ENCODE measurements at places on chromosomes 3 and 15. TPM values are rescaled to one million over a fixed set of nuclear protein-coding genes. Genes with fewer than 3 reads are reported as not detected.

CCDC33 gene
- not detected for total RNA-seq

GRCh38 chr15:100143378-100143777 is 198.4 kb downstream of the ADAMTS17 start:
- no peak for DNase-seq

GRCh38 chr3:113552851-113553250 is 20.5 kb downstream of the SIDT1 start:
- DNase-seq, result no peak

- no peak for DNase-seq
Observed at GRCh38 chr3:170632780-170633179, 46.9 kb upstream of the SLC7A14 start.

DNA sequence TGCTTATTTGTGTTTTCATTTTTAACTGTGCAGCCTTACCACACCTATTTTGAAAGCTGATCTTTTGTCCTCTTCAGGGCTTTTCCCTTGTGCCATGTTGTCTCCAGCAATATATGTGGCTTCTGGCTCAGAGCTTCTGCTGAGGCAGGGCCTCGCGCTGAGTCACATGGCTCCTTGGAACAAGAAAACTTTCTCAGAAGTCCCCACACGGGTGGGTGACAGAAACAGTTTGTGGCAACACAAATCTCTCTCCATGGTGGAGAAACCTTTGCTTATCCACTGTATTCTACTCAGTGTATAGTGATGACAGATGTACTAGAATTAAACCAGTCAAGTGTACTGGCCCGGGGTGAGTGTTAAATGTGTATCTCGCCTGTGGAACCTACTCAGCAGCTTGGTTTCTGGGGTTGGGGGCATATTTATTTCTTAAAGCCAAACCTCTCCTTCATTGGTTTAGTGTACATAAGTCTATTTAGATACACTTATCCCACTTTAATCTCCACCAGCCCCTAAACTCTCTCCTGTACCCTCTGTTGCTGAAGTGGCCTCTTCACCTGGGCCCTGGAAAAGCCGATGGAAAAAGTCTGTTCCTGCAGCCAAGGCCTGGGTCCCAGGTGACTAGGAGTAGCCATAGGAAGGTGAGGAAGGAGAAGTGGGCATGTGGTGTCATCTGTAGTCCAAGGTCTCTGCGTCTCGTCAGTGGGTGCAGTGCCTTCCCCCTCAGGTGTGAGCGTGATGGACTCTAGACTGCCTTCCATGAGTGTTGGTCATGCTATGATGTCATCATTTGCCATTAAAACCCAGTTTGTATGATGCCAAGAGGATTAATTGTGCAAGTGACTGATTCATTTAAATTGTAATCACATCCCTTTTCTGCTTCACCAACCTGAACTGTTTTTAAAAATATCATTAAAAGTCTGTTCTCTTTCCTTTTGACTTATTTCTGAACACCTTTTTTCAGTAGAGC is 3.2 kb upstream of the FBXL22 start:
- no peak for DNase-seq

GRCh38 chr3:81909796-81910195 is 148.4 kb upstream of the GBE1 start:
- no peak for DNase-seq

DNA sequence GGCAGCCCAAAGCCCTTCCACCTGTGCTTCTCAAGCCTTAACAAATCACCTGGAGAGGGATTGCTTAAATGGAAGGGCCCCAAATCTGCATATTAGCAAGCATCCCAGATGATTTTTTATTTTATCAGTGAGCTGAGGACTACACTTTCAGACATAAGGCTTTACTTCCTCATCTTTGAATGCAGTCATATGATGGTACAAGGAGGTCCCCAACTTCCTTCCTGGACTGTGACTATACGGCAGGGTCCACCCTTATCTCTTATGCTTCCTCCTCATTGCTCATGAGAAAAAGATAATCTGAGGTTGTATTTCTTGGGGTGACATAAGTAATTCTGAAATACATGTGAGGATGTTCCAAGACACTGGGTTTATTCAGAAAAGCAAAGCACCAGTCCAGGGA is 13.7 kb upstream of the HEG1 start:
- DNase-seq, result no peak

DNA sequence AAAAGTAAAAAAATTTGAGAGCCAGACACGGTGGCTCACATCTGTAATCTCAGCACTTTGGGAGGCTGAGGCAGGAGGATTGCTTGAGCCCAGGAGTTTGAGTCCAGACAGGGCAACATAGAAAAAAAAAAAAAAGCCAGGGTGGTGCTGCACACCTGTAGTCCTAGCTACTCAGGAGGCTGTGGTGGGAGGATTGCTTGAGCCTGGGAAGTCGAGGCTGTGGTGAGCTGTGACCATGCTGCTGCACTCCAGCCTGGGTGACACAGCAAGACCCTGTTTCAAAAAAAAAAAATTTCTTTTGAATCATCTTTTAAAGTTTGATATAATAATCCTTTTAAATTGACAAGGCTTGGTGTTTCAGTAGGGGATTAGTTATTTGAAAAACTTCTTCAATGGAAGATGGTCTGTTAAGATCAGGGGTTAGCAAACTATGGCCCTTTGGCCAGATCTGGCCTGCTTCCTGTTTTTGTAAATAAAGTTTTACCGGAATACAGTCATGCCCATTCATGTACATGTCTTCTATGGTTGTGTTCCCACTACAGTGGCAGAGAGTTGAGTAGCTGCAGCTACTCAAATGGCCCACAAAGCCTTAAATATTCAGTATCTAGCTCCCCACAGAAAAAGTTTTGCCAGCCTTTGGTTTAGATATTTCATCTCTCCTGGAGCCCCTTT is 28.9 kb downstream of the CDAN1 start:
- DNase-seq, result no peak

GRCh38 chr15:40054855-40055575 is 16.0 kb upstream of the SRP14 start:
- no peak for DNase-seq

MLF1 gene
- total RNA-seq, result 32.2 TPM

CEMIP gene
- 0.33 TPM for total RNA-seq

FEZF2 gene
- not detected for total RNA-seq

- DNase-seq, result no peak
Observed at GRCh38 chr15:71111181-71111565, 4.1 kb upstream of the THSD4 start.

GRCh38 chr3:167813169-167814123 is 77.9 kb downstream of the SERPINI1 start:
- no peak for DNase-seq

DNA sequence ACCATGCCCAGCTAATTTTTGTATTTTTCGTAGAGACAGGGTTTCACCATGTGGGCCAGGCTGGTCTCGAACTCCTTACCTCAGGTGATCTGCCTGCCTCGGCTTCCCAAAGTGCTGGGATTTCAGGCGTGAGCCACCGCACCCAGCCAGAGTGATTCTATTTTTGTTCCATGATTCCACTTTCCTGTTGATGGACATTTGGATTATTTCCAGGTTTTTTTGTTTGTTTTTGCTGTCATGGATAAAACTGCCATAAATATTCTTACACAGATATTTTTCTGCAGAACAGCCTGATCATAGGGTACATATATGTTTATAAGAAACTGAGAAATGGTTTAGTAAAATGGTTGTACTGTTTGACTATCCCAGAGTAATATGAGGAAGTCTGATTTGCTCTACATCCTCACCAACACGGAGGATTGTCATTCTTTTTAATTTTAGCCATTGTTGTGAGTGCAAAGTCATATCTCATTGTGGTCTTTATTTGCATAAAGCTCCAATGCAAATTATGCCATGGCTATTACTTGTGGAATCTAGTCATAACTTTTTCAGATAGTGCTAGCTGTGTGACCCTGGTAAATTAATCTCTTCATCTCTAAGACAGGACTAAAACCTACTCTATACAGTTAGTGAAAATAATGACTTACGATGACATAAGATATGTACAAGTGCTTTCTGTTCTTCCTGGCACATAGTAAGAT is 42.7 kb downstream of the MAP6D1 start:
- no peak for DNase-seq

- no peak for DNase-seq
Observed at GRCh38 chr3:190180268-190180667, 59.6 kb upstream of the P3H2 start.

GABRB3 gene
- total RNA-seq, result 0.33 TPM

- DNase-seq, result no peak
Observed at GRCh38 chr3:15610082-15610759, 8.7 kb downstream of the BTD start.

CPNE4 gene
- total RNA-seq, result not detected

- DNase-seq, result peak; percentile 14
Observed at GRCh38 chr3:178703268-178703975, 167.2 kb downstream of the KCNMB2 start.

- no peak for DNase-seq
Observed at GRCh38 chr3:98541695-98542094, 9.9 kb downstream of the GPR15 start.

UROC1 gene
- not detected for total RNA-seq

DNA sequence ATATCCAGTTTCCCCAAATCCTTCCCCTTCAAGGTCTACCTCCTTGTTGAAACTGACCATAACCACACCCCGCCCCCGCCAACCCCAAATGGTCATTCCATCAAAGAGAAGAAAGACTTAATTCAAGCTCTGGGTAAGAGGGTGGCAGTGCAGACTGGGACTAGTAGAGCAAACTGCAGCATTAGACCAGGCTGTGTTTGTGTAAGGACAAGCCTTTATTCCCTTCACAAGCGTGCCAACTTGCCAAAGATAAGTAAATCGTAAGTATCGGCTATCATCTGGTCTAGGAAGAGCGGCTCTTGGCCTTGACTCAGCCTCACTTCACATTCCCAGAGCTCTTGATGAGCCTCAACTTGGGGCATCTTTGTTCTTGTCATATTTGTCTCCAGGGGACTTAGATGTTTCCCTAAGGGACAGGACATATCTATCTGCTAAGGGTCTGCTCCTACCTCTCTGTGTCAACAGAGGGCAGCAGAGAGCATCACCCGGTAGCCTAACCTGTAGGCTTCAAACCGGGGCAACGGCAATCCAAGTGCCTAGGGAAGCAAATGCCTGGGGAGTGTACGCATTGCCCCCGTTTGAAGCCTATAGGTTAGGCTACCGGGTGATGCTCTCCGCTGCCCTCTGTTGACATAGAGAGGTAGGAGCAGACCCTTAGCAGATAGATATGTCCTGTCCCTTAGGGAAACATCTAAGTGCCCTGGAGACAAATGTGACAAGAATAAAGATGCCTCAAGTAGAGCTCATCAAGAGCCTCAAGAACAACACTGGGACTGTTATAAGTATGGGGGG is 8.9 kb upstream of the MAP3K13 start:
- DNase-seq, result peak; percentile 71

DNA sequence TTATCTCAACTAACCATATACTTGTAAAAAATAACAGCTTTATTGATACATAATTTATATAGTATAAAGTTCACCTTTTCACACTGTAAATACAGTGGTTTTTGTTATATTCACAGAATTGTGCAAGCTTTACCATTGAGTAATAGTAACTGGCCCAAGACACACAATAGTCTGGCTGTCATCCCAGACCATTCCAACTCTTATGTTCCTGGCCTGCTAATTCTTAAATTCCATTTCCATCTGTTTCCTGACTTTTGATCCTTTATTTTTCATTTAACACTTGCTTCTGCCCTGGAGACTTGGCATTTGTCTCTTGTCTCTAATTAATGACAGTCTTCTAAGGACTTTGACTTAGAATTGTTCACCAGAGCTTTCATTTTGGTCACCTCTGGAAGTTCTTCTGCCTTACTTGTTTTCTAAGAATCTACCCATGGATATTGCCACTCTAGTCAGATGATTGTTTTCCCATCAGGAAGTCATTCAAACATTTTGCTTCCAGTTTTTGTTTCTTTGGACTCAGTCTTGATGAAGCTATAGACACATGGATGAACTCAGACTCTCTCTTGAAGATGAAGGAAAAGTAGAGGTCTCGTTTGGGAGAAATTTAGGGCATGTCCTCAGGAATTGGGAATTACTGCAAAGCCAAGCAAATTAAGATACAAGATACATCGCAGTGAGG is 27.2 kb upstream of the PLSCR4 start:
- no peak for DNase-seq

BFSP2 gene
- not detected for total RNA-seq

DNA sequence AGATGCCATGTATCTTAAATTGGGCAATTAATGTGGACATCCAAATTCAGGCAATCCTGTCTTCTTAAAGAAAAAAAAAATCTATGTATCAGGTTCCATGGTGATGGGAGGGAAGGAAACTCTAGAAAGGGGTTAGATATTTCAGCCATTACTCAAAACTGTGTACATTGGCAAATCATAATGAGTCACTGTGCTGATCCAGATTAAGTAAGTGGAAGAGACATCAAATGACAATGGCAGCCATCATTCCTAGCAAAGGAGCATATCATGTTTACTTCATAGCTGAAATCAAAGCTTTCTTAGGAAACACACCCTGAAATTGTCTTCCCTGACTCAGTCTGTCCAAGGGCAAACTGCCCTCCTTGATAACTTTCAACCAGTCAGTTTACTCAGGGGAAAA is 713.3 kb upstream of the GBE1 start:
- no peak for DNase-seq

CIAO2A gene
- total RNA-seq, result 181 TPM

INSYN1 gene
- total RNA-seq, result not detected

- DNase-seq, result no peak
Observed at GRCh38 chr3:144662729-144663128, 691.1 kb downstream of the DIPK2A start.

DNA sequence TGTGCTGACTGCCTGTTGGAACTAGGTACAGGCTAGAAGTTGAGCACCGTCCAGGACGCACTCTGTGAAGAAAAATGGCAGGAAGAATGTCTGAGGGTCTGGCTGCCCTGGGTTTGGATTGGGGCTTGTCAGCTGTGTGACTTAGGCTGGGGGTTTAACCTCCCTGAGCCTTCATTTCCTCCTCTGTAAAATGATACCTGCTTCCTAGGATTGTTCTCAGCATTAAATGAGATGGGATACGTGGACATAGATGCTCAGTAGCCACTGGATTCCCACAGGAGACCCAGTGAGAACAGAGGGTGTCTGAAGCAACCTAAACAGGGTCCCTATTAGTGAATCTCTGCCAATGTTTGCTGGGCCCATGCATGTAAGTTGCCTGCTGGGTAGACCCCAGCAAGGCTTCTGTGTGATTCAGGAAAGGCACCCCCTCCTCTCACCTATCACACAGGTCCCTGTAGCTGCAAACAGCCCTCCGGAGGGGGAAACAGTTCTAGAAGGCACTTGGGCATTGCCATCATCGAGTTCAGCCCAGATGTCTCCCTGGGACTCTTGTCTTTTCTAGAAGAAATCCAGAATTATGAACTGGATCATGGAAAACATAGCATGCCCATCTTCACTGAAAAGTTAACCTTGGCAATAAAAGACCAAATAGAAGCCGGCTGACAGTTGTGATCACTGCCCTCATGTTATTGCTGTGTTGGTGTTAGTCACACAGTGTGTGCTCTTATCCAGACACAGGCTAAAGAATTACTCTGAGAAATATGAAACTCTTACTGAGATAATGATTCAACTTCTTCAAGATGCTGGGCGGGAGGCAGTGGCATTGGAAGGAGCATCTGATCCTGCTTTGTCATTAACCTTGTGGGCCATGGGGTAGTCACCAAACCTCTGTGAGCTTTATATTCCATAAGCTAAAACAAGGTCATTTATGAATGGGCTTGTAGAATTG is 64.5 kb downstream of the SMAD6 start:
- DNase-seq, result no peak

SUSD5 gene
- not detected for total RNA-seq
